NCI-H1092 (cell line): ENCODE measurements at places on chromosomes 1 and 21.

DNA sequence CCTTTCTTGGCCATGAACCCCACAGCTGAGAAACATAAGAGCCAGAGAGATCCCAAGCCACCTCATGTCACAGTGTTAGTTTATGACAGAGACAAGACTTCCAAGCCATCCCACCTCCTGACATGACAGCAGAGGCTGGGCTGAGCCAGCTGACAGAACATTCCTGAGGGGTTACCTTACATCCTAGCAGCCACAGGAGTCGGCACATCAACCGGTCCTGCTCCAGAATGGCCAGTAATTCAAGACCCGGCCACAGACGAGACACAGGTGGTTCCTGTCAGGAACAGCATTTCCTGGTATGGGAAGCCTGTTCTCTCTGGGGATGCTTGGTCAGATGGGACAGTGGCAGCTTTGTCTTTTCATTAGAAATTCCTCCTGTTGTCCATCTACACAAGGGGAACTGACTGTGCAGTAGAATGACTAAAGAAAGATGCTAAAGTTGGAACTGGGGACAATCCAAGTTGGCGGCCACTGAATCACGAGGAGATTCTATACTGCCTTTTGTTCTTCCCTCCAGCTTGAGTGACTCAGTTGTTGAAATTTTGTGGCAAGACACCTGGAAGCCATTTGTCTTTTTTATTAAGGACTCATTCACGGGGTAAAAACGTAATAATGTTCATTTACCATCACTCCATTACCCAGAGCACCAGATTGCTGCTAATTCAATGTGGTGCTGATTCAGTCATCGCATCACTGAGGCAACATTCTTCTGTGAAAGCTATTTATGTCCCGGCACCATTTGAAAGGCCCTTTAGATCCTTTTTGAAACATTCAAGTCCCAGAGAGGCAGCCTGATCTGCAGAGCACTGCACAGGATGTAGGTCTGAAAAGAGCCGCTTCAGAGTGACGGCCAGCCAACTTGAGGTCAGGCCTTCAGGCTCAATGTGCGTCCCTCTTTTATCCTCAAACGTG lies 37.2 kb upstream of the NPL start:
- no peak for DNase-seq

GRCh38 chr1:236365999-236366570 lies 28.0 kb upstream of the EDARADD start:
- DNase-seq = no peak

- DNase-seq = no peak
Observed at GRCh38 chr21:46675595-46676280, 40.3 kb downstream of the PRMT2 start.

- DNase-seq = no peak
Observed at GRCh38 chr1:55860798-55861519, 645.8 kb upstream of the USP24 start.

- DNase-seq = no peak
Observed at GRCh38 chr1:230149751-230150584, 82.9 kb downstream of the GALNT2 start.

DNA sequence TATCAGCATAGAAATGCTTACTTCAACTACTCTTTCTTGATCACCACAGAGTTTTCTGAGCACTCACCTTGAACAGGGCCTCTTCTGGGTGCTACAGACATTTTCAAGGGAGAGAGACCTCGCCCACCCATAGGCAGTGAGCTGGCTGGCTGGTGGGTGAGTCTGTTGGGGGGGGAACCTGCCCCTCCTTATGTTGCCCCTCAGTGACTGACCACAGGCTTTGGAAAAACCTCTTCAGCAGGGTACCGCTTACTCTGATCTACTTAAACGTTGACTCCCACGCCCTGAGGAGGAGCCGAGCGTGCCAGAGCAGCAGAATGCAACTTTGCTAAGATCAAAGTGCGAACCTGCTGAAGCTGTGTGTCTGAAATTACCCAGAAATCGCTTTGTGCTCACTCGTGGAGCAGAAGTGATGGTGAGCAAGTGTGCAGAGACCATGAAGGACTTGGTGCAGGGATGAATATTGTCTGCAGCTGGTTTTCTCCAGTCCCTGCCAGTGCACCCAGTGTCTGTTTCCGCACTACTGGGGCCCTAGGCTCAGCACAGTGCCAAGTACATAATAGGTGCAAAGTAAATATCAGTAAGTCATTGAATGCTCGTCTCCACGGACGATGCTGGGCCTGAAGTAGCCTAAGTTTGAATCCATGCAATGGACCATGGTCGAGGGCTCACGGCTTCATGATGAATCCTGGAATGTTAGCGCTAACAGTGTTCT lies 158.7 kb upstream of the IRF2BP2 start:
- no peak for DNase-seq

DNA sequence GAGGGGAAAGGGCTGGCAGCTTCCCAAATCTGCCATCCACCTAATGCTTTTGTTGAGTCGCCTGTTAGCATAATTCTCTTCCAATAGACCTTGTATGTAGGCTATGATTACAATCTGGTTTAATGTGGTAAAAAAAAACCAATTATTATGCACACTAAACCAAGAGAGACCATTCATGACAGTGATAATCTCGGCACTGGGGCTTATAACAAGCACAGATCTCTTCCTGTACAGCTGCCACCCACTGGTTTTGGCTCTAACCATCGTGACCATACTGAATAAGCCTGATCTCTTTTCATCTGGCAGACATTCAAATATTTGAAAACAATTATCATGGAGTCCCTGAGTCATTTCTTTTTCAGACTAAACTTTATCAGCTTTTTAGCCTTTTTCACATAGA lies 12.0 kb upstream of the SYT14 start:
- peak; percentile 96 for DNase-seq

GRCh38 chr1:114677691-114678090 lies 7.8 kb upstream of the DENND2C start:
- no peak for DNase-seq

- no peak for DNase-seq
Observed at GRCh38 chr1:154824179-154825000, 45.7 kb downstream of the KCNN3 start.

- no peak for DNase-seq
Observed at GRCh38 chr1:228144993-228145343, 4.8 kb upstream of the GJC2 start.

- no peak for DNase-seq
Observed at GRCh38 chr1:225500624-225501192, 72.9 kb upstream of the LBR start.

DNA sequence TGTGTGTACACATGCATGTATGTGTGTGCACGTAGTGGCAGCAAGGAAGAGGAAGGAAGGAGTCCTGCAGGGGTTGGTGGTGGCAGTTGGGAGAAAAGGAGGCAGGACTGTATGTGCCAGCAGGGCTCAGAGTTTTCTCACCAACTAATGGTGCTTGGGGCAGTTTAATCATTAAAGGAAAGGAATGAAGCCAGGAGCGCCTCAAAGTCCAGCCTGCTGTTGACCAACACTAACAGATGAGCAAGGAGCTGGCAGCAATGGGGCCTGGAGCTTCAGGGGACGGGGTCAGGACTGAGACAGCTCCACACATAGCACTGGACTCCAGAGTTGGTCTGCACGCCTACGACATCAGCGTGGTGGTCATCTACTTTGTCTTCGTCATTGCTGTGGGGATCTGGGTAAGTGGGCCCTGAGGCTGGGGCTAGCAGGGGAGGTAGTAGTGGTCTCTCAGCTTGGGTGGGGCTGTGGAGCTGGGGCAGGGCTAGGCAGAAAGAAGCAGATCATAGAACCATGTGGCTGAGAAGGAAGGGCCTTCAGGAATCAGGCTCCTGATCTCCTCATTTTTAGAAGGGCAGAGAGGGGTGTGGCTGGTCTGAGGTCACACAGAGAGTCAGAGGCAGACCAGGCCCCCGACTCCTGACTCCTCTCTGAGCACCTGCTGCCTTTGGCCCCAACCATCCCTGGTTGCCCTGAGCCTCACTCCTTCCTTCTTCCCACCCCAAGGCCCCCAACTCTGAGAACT lies at the start of gene SLC5A9:
Gene SLC5A9 (plus strand): TSS at position 216 of the 742 bp plus-strand sequence. CDS start 21 bp downstream, at position 237.
- no peak for DNase-seq

- no peak for DNase-seq
Observed at GRCh38 chr1:179925922-179926849, 28.4 kb upstream of the CEP350 start.

DNA sequence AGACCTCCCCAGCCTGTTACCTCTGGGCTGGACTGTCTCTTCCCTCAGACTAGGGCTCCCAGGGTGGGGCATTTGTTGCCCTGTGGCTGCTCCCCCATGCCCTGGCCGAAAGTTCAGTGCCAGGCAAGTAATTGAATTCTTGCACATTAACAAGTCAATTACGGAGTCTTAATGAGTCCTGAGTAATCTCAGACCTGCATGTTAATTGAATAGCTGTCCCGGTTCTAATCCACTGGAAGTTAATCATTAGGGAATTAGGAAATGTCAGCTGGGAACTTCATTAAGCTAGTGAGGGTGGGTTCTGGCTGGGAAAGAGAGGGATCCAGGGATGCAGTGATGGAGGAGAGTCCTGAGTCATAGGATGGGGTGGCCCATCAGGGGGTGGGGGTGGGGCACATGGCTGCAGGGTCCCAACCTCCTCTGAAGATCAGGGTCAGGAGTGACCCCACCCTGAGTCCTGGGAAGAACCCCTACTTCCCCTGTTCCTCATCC lies 47.1 kb upstream of the CSF3R start:
- no peak for DNase-seq

- no peak for DNase-seq
Observed at GRCh38 chr21:34091607-34092006, 18.2 kb downstream of the MRPS6 start.

GRCh38 chr1:202972046-202972445 lies 5.0 kb upstream of the CYB5R1 start:
- DNase-seq = no peak

- no peak for DNase-seq
Observed at GRCh38 chr1:11134898-11135266, 35.2 kb upstream of the EXOSC10 start.

DNA sequence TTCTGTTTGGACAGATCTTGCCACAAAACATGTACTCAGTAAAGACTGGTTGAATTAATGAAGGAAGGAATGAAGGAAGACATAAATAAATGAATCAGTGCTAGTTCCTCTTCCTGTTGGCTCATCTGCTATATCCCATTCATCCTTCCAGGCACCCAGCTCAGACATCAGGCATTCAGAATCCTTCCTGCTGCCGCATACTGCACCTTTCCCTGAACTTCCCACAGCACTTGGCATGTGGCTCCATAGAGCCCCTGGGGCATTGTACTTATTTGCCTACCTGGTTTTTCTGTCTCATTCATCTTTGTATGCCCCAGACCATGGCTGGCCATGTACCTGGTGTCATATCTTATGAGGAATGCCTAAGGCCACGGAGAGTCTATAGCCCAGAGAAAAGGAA lies 34.4 kb upstream of the ZNF648 start:
- no peak for DNase-seq

- no peak for DNase-seq
Observed at GRCh38 chr1:238458899-238459298, 568.2 kb upstream of the ZP4 start.

DNA sequence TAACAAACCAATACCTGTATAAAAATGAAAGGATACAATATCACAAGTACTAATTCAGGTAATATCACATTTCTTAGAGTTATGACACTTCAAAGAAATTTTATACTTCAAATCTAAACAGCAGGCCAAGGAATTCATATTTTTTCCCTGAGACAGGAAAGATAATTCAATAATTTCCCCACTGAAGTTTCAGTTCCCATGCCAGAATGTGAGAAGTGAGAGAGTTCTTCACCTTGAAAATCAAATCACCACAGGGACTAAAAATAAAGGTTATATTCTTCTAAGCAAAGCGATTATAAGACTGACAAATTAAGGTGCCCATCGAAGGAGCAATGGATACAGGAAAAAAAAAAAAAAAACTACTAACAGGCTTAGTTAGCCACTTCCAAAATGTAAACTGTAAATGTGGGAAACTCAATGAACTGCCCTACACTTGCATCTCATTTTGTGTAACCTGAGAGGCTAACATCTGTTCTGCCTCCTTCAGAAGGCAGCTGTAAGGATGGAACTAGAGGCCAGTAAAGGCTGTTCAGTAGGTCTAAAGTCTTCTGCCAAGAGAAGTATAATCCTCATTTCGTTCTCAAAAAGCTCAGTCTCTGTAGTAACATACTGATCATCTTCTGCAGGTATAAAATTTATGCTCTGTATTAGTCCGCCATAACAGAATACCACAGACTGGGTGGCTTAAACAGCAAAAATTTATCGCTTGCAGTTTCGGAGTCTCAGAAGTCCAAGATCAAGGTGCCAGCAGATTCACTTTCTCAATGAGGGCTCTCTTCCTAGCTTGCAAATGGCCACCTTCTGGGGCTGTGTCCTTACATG lies 127.8 kb downstream of the RERE start:
- peak; percentile 23 for DNase-seq

DNA sequence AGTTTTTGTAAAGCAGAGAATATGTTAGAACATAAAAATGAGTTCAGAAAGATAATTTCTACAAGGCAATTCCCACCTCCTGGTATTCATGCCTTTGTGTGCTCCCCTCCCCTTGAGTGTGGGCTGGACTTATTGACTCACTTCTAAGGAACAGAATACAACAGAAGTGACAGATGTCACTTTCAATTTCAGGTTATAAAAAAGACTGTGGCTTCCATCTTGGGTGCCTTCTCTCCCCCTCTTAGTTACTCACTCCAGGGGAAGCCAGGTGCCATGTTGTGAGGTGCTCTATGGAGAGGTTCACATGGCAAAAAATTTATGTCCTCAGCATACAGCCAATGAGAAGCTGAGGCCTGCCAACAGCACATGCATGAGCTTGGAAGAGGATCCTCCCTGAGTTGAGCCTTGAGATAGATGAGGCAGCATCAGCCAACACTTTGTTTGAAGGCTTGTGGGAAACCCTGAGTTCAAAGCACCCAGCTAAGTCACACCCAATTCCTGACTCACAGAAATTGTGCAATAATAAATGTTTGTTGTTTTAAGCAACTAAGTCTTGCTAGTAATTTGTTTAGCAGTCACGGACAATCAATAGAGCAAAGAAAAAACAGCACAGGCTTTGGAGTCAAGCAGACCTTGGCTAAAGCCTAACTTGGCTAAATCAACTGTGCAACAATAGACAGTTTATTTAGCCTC lies 73.5 kb upstream of the NGF start:
- DNase-seq = no peak

DNA sequence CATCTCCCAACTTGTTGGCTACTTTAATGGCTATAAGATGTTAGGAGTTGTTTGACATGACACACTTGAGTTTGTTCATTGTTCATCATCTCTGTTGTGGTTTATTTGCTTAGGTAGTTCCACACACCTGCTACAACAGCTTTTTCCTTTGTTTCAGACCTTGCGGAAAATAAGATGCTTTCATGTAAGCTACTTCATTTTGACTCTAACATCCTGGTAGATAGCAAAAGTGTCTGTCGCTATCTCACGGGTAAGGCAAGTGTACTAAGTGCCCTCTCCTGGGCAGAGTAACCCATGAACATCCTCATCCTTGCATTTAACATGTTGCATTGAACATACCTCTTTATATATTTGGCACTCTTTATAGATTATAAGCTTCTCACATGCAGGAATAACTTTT lies 1.6 kb upstream of the OR10T2 start:
- DNase-seq = no peak

DNA sequence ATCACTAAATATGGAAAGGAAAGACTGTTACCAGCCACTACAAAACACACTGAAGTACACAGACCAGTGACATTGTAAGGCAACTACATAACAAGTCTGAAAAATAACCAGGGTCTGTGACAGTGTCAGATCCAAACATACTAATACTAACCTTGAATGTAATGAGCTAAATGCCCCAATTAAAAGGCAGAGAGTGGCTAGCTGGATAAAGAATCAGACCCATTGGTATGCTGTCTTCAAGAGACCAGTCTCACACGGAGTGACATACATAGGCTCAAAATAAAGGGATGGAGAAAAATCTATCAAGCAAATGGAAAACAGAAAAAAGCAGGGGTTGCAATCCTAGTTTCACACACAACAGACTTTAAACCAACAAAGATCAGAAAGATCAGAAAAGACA lies 100.1 kb downstream of the MAGI3 start:
- DNase-seq = no peak

GRCh38 chr21:19268686-19269085 lies 865.1 kb upstream of the TMPRSS15 start:
- DNase-seq = no peak
